Fibroblast of mammary gland (primary cell): ENCODE measurements at places on chromosomes 5 and 9.

- DNase-seq: no peak
These were observed 412 bp downstream of the LCN1 start for GRCh38 chr9:135521608-135522095.

- DNase-seq: no peak
These were observed 20.3 kb downstream of the ZDHHC11B start for GRCh38 chr5:763998-764781.

GRCh38 chr5:135941711-135942110, 13.1 kb downstream of the LECT2 start:
- no peak for DNase-seq

GRCh38 chr5:19795218-19795617, 192.8 kb downstream of the CDH18 start:
- DNase-seq: peak; percentile 2

- DNase-seq: no peak
These were observed 44.4 kb downstream of the TTC39B start for GRCh38 chr9:15262581-15262980.

DNA sequence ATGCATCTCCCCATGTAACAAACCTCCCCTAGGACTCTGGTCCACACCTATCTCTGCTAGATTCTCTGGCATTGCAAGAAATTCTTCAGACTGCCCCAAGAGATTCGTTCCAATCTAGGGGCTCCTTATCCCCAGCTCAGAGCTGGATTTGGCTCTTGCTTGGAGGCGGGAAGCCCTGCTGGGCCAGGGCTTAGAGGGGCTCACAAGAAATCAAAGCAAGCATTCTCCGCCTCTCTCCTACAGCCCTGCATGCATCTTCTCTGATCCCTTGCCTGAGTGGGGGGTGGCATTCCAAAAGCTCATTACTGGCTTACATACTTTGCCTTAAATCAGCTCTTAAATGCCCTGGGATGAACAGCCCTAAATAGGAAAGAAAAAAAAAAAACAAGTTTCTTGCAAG, 75.8 kb downstream of the KCNIP1 start:
- DNase-seq: no peak

DNA sequence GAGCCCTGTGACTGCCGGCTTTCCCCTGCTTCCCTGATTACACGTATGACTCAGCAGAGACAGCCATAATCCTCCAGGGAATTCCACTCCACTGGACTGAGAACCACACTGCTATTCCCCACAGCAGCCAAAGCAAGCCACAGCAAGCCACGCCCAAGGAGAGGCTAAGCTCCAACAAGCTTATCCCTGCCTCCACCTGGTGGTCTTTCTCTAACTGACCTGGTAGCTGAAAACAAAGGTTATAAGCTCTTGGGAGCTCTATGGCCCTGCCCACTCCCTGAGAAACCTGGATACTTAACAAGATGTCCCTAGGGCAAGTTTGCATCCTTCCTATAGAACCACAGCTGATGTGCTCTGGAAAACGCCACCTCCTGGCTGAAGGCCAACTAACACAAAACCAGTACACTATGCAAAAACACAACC, 613.7 kb upstream of the CDH18 start:
- peak; percentile 32 for DNase-seq

GRCh38 chr5:105947461-105947860, 1723.3 kb downstream of the EFNA5 start:
- DNase-seq: peak; percentile 19

DNA sequence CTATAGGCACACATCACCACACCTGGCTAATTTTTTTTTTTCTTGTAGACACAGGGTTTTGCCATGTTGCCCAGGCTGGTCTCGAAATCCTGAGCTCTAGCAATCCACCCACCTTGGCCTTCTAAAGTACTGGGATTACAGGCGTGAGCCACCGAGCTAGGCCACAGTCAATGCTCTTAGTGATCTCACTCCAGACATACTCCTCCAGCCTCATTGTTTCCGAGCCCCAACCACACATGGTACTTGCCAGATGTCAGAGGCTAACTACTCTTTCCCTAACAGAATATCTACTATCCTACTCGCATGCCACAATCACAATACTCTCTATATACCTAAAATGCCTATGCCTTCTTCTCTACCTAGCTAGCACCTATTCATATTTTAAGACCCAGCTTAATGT, 17.1 kb downstream of the SUSD1 start:
- DNase-seq: no peak

- DNase-seq: no peak
These were observed 134.7 kb downstream of the SEMA6A start for GRCh38 chr5:116439905-116440304.

DNA sequence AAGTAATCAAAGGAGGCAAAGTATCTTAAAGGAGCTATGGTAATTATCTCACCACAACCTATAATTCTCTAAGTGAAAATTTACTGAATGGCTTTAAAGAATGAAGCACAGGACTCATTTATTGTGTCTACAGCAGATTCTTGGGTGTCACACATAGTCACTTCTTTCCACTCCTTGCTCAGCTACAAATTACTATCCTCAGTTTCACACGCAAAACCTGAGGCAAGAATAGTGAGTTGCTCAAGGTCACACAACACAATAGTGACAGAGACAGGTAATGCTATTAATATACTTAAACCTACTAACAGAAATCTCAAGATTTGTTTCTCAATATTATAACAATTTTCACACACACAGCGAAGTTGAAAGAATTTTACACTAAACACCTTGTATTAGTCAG, 120.9 kb upstream of the STK32A start:
- DNase-seq: no peak

- no peak for DNase-seq
These were observed 71.2 kb downstream of the CFAP77 start for GRCh38 chr9:132481053-132481849.

GRCh38 chr9:33157960-33158842, 8.9 kb downstream of the B4GALT1 start:
- DNase-seq: no peak

GRCh38 chr5:68455216-68455615, 239.7 kb downstream of the PIK3R1 start:
- peak; percentile 54 for DNase-seq

- no peak for DNase-seq
These were observed 4.6 kb downstream of the MORN5 start for GRCh38 chr9:122164286-122164685.

GRCh38 chr5:64682608-64683007, 7.7 kb upstream of the SHISAL2B start:
- DNase-seq: no peak

- DNase-seq: no peak
These were observed 813 bp downstream of the ERMP1 start for GRCh38 chr9:5832071-5832537.

DNA sequence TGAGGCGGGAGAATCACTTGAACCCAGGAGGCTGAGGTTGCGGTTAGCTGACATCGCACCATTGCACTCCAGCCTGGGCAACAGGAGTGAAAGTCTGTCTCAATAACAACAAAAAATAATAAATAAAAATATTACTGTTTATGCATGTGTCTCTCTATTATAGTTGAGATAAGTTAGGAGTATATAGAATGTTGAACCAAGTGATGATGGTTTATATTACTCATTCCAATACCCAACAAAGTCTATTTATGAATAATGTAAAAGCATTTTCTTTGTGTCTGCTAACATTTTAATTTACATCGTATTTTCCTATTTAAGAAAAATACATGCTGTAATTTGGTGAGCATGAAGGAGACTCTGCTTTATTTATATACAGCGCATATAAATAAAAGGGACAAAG, 35.8 kb downstream of the CREBRF start:
- DNase-seq: no peak

DNA sequence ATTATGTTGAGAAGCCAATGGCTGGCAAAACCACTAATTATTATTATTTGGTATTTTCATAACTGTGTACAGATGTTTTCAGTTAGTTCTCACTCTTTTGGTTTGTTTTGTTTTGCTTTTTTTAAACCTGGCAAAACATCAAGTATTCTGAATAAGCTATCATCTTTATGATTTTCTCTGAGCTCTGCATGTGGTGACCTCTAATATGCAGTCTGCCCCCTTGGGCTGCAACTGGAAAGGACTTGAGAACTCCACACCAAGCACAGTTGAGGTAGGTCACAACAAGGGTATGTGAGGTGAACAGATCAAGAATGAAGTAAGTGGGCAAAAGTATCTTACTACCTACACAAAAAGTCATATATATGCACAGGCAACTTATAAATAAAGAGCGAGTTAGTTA, 202.2 kb downstream of the NFIB start:
- DNase-seq: peak; percentile 51

DNA sequence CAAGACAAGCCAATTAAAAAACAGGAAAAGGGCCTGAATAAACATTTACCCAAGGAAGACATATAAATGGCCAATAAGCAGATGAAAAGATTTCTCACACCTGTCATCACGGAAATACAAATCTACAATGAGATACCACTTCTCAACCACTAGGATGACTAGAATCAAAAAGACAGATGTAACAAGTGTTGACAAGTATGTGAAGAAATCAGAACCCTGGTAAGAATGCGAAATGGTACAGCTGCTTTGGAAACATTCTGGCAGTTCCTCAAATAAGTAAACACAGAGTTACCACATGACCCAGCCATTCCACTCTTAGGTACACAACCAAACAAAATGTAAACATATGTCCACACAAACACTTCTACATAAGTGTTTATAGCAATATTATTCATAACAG, 32.5 kb downstream of the LEAP2 start:
- DNase-seq: peak; percentile 39
